ENCODE measurements at places on chromosomes 4 and X.

GRCh38 chrX:129092242-129092641, 431.0 kb downstream of the SMARCA1 start:
- DNase-seq, result no peak

DNA sequence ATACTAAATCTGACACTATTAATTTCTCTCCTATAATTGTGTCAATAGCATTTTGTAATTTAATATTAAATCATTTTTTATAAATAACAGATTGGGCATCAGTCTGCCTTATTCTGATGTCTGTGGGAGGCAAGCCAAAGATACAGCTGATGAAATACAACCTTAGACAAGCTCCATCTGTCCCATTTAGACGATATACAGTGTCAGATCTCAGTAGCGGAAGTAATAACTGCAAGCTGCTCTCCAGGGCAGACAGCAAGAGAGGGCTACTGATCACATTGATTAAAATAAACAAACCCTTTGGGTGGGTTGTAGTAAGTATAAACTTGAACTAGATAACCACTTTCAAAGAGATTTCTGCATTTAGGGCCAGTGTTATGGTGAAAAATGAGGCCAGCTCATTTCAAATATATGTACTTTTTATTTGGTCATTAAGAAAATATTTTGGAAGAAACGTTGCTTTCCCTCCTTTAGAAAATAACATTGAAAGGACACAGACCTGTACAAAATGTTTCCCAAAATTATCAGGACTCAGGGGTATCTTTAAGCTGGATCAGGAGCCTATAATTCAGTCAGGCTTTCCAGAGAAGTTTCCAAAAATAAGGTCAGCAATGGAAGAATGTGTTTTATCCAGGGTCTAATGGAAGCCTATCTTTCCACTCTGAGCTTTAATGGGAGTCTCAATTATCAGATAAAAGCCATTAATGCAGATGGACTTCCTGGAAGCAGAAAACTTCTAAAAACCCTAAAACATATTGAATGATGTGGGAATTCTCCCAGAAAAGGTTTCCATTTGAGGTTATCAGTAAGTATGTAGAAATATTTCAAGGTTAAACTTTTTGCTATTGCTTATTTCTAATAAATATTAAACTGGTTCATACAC, 1028.8 kb upstream of the IGFBP7 start:
- no peak for DNase-seq

DNA sequence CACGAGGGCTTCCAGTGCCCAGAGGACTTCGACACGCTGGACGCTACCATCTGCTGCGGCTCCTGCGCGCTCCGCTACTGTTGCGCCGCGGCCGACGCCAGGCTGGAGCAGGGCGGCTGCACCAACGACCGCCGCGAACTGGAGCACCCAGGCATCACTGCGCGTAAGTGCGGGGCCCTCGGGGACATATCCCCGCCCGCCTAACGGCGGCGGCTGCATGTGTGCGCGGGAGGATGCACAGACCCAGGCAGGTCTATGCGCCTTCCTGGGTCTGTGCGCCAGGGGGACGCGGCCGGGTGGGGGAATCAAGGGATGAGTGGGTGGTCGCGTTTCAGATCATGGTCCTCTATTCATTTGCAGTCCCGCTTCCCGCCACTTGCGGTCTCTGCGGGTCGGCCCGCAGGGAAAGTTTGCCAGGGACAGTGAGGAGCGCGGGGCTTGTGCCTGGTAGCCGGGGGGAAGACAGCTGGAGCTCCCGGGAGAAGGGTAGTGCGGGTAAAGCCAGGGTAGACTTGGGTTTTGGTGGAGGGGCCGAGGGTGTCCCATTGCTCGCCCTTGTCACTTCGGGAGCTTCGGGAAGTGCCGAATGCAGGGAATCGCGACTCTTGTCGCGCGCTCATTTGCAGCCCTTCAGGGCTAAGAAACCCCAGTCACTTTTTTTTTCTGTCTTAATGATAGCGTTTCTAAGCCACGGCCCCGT, 1.0 kb downstream of the SHISA3 start:
- DNase-seq, result no peak

DNA sequence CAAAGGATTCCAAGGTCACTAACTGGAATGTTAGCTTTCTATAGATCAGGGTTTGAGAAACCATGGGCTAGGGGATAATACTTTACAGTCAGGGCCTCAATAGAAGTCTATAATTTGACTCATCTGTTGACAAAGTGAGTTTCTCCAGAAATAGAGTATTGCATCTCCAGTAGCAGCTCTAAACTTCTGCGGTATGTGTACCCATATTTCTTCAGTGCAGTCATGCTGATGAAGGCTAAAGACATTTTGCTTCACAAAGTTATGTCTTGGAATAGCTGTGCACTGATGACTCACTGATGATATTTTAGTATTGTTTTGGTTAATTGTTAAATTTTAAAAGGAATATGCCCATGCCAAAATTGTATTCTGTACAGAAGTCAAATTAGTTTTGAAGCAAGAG, 464.9 kb upstream of the AMOT start:
- DNase-seq, result no peak

- DNase-seq, result no peak
Observed at GRCh38 chrX:40784516-40785151, 49.3 kb upstream of the MED14 start.

GRCh38 chrX:63751481-63751880, 33.5 kb downstream of the ARHGEF9 start:
- DNase-seq, result no peak

DNA sequence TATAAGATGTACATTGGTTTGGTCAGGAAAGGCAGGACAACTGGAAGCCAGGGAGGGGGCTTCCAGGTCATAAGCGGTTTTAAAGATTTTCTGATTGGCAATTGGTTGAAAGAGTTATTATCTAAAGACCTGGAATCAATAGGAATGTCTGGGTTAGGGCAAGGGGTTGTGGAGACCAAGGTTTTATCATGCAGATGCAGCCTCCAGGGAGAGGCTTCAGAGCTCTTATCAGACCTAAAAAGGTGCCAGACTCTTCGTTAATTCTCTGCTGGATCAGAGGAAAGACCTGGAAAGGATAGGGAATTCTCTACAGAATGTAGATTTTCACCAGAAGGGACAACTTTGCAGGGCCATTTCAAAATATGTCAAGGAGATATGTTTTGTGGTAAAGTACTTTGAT, 62.8 kb downstream of the BEX3 start:
- no peak for DNase-seq

GRCh38 chr4:152810715-152811287, 31.0 kb downstream of the ARFIP1 start:
- DNase-seq, result no peak

DNA sequence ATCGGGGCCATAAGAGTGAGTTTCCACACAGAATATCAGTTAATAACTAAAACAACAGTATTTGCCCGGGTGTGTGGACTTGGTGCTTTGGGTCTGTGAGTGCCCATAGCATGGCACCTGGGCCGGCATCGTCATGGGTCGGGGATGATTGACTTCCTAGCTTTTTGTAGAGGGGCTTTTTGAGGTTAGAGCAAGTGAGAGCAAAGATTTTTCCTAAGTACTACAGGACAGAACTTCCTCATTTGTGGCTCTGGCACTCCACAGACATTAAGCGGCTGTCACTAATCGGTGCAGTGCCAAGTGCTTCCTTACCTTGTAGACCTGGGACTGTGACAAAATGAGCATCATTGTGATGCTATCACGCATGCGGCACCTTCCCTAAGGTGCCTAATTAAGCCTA, 81.0 kb downstream of the SHROOM2 start:
- DNase-seq, result no peak

- DNase-seq, result no peak
Observed at GRCh38 chr4:15942283-15942682, 3.7 kb upstream of the FGFBP1 start.

- no peak for DNase-seq
Observed at GRCh38 chr4:27518876-27519275, 658.2 kb downstream of the STIM2 start.

DNA sequence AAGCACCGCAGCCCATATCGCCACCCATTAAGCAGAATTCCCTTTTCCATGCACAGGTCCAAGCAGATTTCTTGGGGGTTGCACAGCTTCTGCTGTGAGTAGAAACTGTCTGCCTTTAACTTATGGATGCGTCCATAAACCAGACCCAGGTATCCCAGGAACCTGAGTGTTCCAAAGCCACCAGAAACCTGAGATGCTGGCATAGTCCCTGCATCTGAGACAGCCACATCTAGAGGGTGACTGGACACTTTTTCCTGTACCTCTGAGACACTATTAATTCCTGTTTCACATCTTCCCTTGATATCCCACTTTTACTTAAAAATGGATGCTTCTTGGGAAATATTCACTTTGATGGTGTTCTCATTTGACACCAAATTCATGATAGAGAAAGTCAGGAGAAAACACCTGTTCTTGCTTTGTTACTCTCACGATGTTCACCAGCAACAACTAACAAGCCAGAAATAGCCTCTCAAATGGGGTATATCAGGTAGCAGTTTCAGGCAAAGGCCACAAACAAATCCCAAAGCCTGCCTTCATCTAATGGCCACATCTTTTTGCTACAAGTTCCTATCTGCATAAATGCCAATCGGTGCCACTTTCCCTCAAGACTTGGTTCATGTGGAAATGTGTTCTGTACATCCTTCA, 45.5 kb upstream of the PRDX4 start:
- no peak for DNase-seq

DNA sequence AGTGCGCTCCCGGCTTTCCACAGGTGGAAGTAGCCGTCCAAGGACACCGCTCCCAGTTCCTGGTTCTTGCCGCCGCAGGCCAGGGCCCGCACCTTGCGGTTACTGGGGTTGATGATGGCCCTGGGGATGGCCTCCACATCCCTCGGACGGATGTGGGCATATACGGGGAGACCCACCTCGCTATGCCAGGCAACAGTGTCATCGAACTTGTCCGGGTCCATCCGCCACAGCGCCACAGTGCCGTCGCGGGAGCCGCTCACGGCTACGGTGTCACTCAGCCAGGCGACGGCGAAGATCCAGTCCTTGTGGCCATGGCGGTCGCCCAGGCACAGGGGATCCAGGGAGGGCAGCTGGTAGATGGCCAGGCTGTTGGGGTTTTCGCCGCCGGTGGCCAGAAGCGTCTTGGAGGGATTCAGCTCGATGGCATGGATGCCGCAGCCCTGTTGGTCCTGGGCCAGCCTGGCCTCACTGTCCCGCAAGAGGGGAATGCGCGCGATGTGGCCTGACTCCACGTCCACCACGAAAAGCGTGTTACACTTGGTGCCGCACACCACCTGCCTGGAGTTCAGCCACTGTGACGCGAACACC, 795 bp downstream of the DCAF12L1 start:
- DNase-seq, result no peak

DNA sequence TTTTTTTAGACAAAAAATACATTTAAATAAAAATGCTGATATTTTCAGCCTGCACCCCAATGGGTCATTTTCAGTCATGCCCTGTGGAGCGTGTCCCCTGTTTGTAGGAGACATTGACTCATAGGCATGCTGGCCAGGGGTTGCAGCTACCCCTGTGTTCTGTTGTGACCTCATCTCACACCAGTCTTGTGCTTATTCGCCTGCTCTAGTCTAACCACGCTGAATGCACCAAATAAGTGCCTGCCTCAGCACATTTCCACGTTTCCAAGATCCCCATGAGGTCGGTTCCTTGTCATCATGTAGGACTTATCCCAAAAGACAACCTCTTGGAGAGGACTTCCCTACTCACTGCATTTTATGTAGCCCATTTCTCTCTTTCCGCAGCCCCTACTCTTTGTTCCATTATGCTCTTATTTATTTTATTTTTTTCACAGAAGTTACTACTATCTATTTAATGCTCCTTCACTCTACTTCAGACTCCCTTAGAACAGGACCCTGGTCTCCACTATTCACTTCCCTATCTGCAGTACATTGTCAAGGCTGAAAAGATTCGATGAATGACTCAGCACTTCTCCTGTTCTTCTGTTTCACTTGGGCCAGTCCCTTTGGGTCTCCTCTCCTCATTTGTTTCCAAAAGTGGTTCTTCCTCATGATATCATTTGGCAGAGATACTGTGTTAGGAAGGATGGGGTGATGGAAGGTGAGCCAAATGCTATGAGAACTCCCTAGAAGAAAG, 109.7 kb downstream of the MSL3 start:
- no peak for DNase-seq

DNA sequence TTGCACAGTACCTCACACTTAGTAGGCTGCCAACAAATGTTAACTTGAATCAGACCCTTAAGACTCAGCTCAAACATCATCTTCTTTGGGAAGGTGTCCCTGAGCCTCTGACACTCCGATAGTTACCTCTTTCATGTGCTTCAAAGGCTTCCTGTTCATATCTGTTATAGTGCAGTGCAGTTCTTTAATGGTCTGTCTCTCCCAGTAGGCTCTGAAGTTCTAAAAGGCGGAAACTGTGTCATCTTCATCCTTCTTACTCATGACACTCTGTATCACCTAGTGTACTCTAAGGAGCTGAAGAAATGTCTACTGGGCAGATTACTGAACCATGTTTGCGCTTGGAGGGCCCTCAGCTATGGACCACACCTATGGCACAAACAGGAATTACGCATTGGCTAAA, 2.1 kb upstream of the DIAPH2 start:
- DNase-seq, result no peak

DNA sequence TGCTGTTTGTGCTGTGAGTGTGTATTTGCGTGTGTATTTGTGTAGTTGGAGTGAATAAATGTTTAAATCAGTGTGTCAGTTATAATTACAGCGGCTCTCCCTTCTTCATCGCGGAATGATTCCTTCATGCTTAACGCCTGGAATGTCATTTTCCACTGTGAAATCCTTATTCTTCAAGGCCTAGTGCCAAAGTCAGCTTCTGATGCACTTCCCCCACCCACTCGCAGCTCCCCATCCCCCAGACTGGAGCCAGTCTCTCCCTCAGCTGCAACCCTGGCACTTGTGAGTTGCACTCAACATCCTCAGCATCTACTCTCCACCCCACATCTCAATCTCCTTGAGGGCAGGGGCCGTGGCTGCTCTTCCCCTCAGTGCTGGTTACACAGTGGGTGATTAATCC, 583.0 kb downstream of the BCOR start:
- no peak for DNase-seq

DNA sequence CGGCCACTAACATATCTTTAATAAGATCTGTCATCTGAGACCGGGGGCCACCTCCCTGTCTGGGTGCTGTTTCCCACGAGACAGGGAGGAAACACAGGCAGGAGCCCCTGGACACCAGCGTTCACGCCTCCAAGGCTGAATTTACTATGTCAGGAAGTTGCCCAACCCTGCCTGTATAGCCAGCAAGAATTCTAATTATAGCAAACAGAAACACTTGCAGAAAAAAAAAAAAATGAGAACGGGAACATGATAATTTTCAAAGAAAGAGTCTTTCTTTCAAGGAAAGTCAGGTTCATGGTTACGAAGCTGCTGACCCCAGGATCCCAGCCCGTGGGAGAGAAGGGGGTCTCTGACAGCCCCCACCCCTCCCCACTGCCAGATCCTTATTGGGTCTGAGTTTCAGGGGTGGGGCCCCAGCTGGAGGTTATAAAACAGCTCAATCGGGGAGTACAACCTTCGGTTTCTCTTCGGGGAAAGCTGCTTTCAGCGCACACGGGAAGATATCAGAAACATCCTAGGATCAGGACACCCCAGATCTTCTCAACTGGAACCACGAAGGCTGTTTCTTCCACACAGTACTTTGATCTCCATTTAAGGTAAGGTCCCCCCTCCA, at the start of gene IL3RA:
Gene IL3RA, plus strand, starts transcription at position 455 of the 613 bp plus-strand sequence. CDS start 4,981 bp downstream, outside the sequence.
- DNase-seq, result no peak

DNA sequence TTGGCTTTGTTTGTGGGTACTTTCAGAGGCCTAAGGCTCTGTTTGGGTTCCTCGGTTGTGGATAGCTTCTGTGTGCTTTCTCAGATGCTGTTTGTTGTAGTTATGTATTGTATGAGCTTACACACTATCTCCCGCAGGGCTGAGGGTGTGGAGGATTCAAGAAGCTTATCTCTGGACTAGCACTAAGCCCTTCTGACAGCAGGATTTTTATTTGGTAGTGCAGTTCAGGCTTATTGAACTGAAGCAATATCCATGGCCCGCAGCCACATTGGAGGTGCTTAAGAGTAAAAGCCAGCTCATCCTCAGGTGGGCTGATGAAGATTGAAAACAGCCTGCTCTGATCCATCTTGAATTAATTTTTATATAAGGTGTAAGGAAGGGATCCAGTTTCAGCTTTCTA, 128.2 kb downstream of the RASGEF1B start:
- no peak for DNase-seq
